PC-3 (cell line): ENCODE measurements at places on chromosomes 11 and 22. TPM values are rescaled to one million over a fixed set of nuclear protein-coding genes. Genes with fewer than 3 reads are reported as not detected.

Gene MPZL2
- 40.6 and 51.5 TPM in 2 replicates for total RNA-seq

- peak; percentile 60 for DNase-seq
Measured at GRCh38 chr22:38203090-38203810, 1.5 kb downstream of the MAFF start.

- no peak for DNase-seq
Measured at GRCh38 chr11:37465221-37465620, 867.2 kb upstream of the RAG2 start.

DNA sequence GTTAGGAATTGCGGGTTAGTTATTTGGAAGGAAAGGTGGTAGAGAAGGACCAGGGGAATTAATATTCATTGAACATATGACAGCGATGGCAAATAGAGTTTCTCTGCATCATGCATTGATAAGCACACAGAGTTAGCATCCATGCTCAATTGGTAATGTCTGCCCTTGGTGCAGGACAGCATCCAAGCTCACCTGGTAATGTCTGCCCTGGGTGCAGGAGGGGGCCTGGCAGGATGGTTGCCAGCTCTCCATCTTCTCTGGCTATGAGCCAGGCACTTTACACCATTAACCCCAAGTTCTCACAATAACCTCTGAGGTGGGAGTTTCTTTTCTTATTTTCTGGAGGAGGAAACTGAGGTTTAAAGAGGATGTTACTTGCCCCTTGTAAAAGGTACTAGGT, 50.4 kb upstream of the RBFOX2 start:
- DNase-seq, result no peak

Gene INPP5J
- 2.1 and 3.1 TPM in 2 replicates for total RNA-seq

GRCh38 chr11:256952-257737, 20.4 kb downstream of the PSMD13 start:
- no peak for DNase-seq

GRCh38 chr11:111569476-111569875, 29.0 kb downstream of the LAYN start:
- DNase-seq, result no peak

DNA sequence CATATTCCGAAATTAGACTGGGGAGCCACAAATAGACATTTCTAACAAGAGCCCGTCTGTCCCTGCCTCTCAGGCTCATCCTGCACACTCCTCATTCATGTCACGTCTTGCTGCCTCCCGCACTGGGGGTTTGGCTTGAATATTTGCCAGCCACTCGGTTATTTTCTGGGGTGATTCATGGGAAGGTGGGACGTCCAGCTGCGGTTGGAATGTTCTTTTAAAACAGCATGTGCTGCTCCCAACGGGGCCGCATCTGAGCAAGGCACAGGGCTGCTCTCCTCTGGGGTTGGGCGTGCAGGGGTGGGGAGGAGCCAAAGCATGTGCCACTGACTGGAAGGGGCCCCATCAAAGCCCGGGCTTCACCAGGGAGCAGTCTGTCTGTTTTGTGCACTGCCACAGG, 25.9 kb upstream of the SLC5A4 start:
- DNase-seq, result no peak

DNA sequence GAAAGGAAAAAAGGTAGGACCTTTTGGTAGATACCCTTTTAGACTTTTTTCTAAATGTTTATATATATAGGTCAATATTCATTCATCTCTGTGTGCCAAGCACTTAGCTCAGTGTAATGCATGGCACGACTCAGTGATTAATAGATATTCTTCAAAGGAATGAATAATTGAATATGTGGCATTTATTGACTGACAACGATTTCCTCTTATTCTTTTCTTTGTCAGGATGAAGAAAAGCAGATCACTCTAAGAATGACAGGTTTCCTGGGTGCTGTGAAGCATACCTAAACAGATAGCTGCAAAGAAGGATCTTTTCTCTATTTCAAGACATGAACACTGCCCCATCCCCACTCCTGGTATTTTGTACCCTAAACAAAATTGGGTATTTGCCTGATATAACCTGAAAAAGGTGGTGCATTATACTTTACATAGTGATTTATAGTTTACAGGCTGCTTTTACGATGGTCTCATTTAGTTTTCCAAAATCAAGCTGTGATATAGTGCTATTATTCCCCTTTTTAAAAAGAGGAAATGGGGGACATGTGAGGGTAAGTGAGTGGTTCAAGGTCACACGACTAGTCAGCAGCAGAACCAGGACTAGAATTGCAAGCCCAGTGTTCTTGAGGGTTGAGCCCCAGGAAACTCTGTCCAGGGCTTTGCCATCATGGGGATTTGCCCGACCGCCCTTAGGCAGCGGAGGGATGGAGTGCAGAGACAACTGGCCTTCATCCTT, 32.9 kb upstream of the CLMP start:
- DNase-seq, result no peak

- peak; percentile 44 for DNase-seq
Measured at GRCh38 chr11:65886826-65887722, 1.2 kb downstream of the FIBP start.

Gene OR5AN1
- not detected in 2 replicates for total RNA-seq

Gene MUC6
- 0.18 and 0.23 TPM in 2 replicates for total RNA-seq

DNA sequence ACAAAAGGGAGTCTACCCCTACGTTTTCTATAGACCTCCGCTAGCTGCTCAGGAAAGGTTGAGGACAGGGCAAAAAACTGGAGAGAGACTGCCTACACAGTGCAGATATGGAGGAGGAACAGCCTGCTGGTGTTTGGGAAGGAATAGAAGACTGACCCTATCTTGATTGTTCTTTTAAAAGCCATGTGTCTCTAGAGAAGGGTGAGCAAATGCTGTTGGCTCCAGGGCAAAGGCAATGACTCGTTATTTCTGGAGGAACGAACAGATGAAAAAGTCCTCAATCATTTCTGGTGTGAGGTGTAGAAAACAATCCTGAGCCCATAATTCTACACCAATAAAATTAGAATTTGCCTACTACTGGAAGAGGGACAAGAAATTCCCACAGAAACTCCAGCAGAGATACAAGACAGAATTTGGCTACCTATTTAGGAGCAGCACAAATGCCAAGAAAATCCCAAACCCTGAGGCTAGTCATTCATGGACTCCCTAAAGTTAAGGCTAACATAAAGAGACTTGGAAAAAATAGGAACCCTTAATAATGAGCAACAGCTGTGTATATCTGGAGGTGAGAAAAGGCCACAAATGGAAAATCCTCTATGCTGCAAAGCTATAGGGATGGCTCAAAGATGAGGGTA, 1206.3 kb upstream of the CNTN5 start:
- DNase-seq, result no peak

- DNase-seq, result no peak
Measured at GRCh38 chr11:91199866-91200265, 977.0 kb upstream of the CHORDC1 start.

Gene APBB1
- total RNA-seq, result 17.5 and 24.7 TPM in 2 replicates

Gene CDC45
- 70.9 and 77.1 TPM in 2 replicates for total RNA-seq

DNA sequence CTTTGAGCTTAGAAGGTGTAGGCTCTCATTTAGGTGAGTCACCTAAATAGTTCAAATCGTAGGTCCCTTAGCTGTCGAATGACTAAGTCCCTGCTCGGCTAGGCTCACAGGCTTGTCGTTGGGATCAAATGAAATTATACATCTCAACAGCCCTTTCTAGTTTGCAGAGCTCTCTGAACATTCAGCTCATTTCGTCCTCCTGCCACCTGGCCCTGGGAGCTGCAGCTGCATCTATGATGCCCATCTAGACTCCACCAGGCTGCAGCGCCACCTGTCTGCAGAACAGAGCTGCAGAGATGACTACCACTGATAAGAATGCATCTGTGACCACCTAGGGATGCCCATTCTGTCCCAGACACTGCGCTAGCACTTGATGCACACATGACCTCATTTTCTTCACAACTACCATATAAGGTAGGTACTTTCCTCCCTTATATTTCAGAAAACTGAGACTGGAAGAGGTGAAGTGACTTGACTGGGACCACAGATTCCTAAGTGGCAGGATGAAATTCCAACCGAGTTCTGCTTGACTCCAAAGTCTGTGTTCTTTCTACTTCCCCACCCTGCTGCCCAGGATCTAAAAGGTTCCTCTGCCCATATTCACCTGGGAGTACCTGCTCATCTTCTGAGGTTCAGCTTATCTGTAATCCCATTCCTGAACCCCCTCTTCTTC, 141.1 kb upstream of the NARS2 start:
- DNase-seq, result peak; percentile 99
